ENCODE measurements at places on chromosomes 4 and X.

- no peak for DNase-seq
Measured at GRCh38 chr4:110190249-110190648, 8.2 kb downstream of the ELOVL6 start.

GRCh38 chr4:2685541-2685940 lies 70.6 kb downstream of the TNIP2 start:
- no peak for DNase-seq

DNA sequence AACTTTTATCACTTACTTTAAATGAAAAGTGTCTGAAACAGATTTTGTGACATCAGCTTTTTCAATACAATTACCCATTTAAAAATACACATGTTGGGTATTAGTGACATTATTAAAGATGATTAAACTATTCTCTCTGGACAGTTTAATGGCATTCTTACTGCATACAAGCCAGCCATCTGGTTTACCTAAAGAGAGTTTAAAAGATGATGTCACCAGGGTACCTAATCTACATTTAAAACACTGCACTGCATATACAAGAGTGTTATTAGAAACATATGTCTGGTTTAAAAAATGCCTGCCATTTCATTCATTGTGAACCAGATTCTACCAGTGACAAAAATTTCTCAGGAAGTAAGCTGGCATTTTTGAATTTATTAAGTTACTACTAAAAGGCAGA lies 919.1 kb downstream of the ADGRL3 start:
- no peak for DNase-seq

DNA sequence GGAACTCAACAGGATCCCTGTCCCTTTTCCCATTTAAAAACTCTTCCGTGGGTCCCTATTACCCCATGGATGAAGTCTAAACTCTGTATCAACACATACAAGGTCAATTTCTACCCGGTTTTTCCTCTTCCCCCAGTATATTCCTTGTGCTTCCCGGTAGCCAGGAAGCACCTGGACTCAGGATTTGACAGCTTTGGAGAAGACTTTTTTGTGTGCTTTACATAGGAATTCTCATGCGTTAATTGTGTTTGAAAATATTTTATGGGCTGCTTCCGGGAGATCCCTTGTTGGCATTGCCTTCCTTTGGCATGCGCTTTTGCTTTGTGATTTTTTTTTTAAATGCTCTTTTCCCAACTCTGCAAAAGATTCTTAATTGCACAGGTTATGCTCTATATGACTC lies 7.2 kb downstream of the SMS start:
- no peak for DNase-seq

DNA sequence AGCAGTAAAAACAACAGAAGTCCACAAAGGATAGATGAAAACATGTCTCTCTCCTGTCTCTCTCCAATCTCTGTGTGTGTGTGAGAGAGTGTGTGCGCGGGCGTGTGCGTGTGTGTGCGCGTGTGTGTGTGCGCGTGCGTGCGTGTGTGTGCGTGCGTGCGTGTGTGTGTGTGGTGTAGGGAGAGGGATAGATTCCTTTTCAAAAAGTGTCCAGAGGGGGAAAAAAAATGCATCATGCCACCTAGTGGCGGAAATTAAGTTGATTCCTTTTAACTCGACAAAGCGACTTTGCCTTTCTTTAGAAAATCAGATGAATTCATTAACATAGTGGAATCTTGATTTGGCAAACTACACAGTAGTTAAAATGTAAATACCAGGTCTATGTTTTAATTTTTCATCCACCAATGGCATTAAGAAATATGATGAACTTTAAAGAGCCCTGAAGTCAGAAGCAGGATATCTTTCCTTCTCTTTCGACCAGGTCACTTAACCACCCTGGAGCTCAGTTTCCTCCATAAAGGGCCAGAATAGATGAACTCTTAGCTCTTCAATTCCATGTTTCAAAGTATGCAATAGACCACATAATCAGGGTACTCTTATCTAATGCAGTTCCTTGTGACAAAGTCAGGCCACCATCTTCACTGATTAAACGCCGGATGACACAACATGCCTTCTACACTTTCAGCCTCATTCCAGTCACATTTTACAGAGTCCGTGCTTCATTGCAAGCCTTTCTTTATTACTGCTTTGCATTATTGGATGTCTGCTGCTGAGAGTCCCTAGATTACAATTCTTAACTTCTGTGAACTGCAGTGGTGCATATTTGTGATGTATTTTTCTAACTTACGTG lies 162.8 kb downstream of the FBXO8 start:
- DNase-seq = peak; percentile 46

DNA sequence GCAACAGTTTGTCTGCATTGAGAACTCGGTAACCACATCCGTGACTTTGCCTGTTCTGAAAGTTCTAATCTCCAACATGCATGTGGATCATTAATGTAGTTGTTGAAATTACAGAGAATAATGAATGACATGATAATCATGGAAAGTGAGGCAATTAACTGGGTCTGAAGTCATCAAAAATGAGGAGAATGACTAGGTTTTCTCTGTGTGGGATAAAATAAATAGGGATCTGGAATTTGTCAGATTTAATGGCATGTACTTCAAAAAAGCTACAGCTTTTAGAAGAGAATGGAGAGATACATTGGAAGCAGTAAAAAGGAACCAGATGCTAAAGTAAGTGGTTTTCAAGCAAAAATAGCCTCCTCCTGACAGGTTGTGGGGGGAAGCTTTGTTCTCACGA lies 59.3 kb downstream of the AFM start:
- DNase-seq = no peak

- DNase-seq = no peak
Measured at GRCh38 chrX:11778230-11778629, 20.2 kb downstream of the MSL3 start.

DNA sequence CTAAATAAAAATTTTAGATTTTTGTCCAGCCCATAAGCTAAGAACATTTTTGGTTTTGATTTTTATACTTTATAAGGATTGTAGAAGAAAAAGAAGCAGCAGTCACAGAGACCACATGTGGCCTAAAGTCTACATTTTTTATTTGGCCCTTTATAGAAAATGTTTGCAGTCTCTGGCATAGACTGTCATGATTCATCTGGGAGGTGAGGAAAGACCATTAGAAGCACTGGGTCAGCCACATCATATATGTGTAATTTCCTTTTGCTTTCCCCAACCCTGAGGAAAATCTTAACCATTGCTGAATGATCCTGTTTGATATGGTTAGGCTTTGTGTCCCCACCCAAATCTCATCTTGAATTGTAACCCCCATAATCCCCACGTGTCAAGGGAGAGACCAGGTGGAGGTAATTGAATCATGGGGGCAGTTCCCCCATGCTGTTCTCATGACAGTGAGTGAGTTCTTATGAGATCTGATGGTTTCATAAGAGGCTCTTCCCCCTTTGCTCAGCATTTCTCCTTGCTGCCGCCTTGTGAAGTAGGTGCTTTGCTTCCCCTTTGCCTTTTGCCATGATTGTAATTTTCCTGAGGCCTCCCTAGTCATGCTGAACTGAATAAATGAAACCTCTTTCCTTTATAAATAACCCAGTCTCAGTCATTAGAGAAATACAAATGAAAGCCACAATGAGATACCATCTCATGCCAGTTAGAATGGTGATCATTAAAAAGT lies 12.1 kb upstream of the COPS4 start:
- no peak for DNase-seq

- DNase-seq = no peak
Measured at GRCh38 chr4:152999346-153000075, 63.4 kb downstream of the FHDC1 start.

GRCh38 chrX:19725641-19726040 lies 161.8 kb downstream of the SH3KBP1 start:
- DNase-seq = no peak

DNA sequence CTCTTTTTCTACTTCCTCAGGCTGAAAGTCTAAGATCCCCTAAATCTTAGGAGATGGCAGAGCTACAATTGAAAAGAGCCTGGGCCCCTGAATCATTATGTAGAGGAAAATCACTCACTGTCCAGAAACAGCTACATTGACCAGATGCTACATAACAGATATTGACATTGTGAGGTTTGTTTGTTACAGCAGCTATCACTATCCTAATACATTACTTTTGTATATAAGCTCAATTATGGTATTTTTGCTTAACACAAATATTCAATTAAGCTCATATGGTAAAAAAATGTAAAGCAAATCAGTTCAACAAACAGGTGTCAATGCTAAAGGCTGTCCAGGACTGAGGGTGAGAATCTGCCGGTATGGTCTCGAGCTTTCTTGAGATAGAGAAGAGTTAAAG lies 89.4 kb downstream of the LDB2 start:
- no peak for DNase-seq

- no peak for DNase-seq
Measured at GRCh38 chr4:53779025-53779424, 187.7 kb upstream of the LNX1 start.

DNA sequence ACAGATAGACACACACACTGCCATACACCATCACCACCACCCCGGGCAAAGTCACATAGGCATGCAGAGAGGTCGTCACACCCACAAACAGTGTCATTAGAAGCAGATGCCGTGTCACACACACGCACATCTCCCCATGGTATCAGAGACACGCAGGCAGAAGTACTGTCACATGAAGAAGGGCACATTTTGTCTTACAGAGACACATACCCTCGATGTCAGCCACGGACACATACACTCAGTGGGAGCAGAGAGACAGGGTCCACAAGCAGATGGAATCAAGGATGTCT lies 3.3 kb downstream of the NALF2 start:
- no peak for DNase-seq

DNA sequence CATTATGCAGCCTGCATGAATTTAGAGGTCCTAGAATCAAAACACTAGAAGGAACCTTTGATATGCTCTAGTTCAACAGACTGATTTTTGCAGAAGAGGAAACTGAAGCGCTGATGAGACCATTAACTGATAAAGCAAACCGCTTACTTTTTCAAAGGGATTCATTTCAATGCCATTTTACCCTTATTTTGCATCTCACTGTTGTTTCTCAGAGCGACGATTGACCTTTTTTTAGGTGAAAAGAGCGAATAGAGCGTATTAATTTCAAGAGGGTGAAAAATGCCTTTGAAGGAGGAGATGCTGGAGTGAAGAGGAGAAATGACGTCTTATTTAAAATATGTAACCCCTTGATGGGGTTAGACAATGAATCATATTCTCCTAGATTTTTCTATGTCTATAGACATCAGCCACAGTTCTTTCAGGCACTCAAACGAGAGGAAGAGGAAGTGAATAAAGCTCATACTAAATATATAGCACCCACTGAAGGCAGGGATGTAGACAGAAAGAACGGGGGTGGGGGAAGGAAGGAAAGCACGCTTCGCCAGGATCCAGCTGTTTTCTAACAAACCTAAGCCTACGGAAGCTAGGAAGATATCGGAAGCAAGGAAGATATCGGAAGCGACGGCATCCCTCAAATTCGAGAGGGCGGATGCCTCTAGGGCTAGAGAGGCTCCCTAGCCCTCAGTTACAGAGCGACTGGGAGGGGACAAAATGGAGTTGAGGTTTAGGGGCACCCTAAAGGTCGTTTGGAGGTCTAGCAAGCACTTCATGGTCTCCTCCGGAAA lies 848 bp downstream of the ACSL4 start:
- DNase-seq = no peak

DNA sequence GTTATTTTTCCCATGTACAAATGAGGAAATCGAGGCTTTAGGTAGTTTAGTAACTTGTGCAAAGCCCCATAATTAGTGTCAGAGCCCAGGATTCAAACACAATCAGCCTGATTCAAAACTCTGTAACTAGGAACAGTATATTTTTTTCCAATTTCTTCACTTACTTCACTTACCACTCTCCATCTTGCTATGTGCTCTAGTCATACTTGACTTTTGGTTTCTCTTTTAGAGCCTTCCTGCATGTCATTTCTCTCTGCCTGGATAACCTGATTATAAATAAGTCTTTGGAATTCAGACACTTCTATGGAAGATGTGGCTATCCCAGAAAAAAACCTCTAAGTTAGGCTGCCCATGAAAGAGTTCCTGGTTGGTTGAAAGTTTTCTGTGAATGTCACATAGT lies 22.2 kb downstream of the SATL1 start:
- no peak for DNase-seq

GRCh38 chr4:79917246-79917645 lies 155.8 kb downstream of the ANTXR2 start:
- no peak for DNase-seq

DNA sequence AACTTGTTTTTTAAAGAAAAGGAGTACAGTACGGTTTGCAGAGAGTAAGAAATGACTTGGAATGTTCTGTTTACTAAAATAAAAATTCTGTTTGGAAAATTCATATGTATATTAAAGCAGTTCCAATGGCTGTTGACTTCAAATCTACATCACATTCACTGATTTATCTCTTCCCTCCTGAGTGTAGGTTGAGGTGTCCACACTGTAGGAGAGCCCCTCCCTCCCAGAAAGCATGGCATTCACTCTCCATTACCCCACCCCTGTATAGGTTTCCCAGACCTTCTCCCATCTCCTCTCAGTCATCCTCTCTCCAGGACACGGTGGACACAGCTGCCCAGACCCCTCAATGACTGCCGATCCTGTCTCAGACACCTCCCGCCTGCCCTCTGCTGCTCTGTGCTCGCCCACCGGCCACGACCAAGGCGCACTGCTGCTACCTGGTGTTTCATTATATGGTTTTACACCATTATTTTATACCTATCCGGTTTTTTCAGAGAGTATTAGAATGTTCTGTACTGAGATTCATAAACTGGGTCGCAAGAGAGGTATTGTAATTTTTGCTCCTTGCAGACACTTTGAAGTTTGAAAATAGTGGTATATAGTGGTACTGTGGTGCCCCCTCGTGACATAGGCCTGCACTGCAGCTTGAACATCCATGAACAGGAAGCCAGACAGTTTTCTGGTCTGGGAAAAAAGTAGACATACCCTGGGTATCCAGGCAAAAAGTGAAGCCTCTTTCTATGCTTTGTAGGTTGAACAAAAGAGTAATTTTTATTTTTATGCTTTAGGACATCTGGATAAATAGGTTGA lies 38.8 kb upstream of the BEX4 start:
- peak; percentile 0 for DNase-seq

DNA sequence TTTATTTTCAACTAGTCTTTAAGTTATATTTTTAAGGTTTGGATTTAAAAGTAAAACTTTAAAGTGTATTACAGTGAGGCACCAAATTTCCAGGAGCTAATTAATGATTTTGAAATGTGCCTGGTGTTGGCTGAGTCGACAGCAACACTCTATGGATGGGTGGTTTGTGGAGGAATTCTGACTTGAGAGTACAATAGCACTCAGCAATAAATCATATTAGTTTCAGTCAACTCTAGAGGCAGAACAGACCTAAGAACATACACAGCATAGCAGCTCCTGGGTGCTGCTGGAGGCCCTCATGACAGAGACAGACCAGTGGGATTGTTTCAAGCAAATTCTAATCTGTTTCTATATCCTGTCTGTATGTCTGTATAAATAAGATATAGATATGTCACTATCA lies 673.4 kb downstream of the TRIML1 start:
- DNase-seq = no peak

DNA sequence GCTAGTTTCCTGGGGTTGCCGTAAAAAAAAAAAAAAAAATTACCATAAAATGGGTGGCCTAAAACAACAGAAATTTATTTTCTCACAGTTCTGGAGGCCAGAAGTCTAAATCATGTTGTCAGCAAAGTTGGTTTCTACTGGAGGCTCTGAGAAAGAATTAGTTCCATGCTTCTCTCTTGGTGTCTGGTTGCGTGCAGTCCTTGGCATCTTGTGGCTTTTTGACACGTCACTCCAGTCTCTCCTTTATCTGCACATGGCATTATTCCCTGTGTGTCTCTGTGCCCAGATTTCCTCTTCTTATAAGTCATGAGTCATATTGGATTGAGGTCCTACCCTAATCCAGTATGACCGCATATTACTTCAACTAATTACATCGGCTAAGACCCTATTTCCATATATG lies 38.7 kb downstream of the SPATA4 start:
- no peak for DNase-seq

GRCh38 chrX:118513120-118513898 lies 17.7 kb downstream of the DOCK11 start:
- DNase-seq = no peak
